ENCODE measurements at places on chromosomes 1 and 21.

DNA sequence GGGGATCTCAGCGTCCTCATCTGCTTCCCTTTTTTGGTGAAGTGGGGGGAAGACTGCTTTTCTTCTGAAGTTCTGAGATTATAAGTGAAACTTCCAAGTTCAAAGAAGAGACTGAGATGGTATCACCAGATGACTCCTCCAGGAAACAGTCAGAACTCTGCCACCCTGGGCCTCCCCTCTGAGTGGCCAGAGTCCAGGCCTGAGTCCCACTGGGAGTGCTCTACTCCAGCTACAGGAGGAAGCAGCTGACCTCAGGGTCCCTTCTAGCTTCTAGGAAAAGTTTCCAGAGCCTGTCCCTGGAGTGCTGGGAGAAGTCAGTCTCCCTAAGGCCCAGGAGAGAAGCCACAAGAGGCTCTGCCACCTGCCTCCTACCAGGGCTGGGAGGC, 104.7 kb downstream of the CASZ1 start:
- no peak for DNase-seq

DNA sequence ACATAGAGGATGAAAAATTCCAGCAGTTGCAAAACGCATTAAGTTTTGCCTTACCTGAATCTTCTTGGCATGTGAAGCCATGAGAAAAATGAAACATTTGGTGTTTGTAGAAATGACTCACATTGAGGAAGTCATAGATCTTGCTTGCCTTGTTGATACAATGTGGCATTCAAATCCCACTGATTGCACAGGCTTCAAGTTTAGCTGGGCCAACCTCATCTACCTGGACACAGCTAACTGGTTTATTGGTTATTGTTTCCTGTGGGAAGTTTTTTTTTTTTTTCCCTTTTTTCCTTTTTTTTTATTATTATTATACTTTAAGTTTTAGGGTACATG, 168.9 kb upstream of the C21orf91 start:
- no peak for DNase-seq

- DNase-seq = no peak
These were observed 285.0 kb upstream of the NR5A2 start for GRCh38 chr1:199742547-199742946.

DNA sequence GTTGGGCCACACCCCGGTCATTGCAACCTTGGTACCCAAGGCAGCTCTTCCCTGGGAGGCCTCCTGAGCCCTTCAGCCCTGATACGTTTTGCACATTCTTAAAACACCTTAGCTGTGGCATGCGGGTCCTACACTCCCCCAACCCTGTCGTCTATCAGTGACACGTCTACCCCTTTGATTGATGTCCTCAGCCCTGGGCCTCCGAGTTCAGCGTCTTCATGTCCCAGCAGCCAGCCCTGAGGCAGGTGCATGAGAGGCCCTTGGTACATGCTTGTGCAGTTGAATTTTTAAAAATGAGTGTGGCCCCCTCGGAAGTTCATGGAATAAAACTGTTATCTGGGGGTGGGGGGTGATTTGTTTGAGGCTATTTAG, 38.9 kb upstream of the ADARB1 start:
- no peak for DNase-seq

Measured in activated CD8-positive, alpha-beta memory T cell treated with anti-CD3 and anti-CD28 coated beads for 1 hour (primary cell).